ENCODE measurements at places on chromosomes 3 and 15. TPM values are rescaled to one million over a fixed set of nuclear protein-coding genes. Genes with fewer than 3 reads are reported as not detected.

Gene SEMA6D
- total RNA-seq = not detected

Gene ALG1L2
- not detected for total RNA-seq

Gene HRG
- total RNA-seq = not detected

Gene PROS1
- total RNA-seq = 13.8 TPM

Gene DNASE1L3
- total RNA-seq = not detected

Gene GP9
- not detected for total RNA-seq

Gene PEX5L
- not detected for total RNA-seq

Gene RTP3
- not detected for total RNA-seq

Gene CNTN4
- not detected for total RNA-seq

Gene LARP6
- total RNA-seq = 75.6 TPM

Gene PLS1
- total RNA-seq = 11.1 TPM

Gene ERICH6
- total RNA-seq = not detected

Measured in A549 treated with Hydrocortisone at 1 μM for 4 hours (cell line).